GOT3 (cell line): ENCODE measurements at places on chromosomes 5 and 9.

- no peak for DNase-seq
Observed at GRCh38 chr5:67164856-67165525, 31.6 kb downstream of the CD180 start.

GRCh38 chr9:108603141-108603540, 252.6 kb downstream of the ACTL7B start:
- no peak for DNase-seq

DNA sequence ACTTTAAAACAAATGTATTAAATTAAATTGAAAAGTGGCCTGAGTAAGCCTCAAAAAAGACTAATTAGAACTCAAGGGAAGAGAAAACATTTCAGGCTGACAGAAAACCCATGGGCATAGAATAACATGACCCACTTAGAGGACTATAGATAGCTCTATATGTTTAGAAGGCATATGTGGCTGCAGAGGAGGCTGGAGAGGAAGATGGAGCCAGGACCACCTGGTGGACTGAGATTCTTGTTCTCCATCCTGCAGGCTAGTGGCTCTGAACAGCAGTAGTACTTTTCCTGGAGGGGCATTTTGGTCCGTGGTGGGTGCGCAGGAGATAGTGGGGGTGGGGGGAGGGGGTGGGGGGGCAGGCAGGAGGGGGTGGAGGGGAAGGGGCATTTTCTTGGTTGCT, 10.3 kb upstream of the NPR2 start:
- no peak for DNase-seq

DNA sequence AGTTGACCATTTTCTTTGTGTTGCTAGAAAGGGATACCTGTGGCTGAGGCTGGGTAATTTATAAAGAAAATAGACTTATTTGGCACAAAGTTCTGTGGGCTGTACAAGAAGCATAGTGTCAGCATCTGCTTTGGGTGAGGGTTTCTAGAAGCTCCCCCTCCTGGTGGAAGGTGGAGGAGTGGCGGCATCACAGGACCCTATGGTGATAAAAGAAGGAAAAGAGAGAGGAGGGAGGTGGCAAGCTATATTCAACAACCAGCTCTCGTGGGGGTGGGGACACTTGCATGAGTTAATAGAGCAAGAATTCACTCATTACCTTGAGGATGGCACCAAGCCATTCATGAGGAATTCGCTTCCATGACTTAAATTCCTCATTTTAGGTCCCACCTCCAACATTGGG, 2041.4 kb upstream of the CDH9 start:
- DNase-seq, result no peak

- DNase-seq, result no peak
Observed at GRCh38 chr9:92965061-92965758, 17.9 kb downstream of the FGD3 start.

- DNase-seq, result peak; percentile 82
Observed at GRCh38 chr5:139637438-139638089, 10.6 kb upstream of the CXXC5 start.

DNA sequence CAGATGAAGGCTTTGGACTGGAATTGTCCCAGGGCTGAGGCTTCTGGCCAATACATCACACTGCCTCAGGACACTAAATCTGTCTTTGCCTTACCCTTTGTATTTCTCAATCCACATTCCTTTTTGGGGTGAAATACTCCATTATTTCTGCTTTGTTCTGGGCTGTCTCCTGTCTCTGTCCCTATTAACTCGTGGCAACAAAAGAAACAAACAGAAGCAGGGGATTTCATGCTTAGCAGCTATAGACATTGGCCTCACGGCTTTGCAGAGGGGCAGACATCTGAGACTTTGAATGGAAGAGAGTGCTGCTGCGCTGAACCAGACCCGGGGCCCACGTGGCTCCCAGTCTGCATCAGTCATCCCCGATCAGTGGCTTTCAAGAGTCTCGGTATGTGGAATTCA, 129.7 kb downstream of the ARL15 start:
- no peak for DNase-seq

- no peak for DNase-seq
Observed at GRCh38 chr9:7892975-7893374, 93.4 kb upstream of the DMAC1 start.

DNA sequence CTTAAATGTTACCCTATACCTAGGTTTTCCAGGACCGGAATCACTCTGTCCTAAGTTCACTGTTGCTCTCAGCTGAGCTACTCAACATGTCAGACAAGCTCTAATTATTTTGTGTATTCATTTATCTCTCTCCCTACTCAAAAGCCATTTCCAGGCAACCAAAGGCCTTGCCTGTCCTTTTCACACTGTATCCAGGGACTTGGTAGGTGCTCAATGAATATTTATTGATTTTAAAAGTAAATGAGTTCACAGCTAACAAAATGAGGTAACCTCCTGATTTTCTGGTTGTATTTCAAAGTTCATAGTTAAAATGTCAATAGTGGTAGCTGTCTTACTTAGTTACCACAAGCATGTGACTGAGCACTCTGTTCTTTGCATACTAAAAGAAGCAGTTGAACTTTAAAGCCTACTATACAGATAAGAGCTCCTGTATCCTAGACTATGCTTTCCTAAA, 522.2 kb downstream of the ACTL7B start:
- no peak for DNase-seq

GRCh38 chr5:165892383-165892782, 2387.0 kb downstream of the MAT2B start:
- no peak for DNase-seq
